ENCODE measurements at places on chromosomes 4 and X.
A peak's percentile ranks its signal among the peaks of the same experiment; 100 is the strongest.

DNA sequence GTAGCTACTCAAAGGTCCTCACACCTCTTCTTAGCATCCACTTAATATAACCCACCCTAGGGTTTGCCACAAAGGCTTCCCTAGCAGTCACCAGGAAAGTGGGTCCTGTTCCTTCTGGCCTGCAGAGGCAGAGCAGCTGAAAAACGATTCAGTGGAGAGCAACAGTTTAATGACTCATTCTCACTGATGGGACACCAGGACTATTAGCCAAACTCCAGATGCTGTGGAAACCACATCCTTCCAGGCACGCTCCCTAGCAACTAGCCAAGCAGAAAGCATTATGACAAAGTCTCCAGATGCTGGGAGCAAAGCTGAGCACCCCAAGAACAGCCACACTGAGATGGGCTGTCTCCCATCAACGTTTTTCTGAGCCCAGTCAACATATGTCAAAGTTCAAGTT lies 30.3 kb upstream of the UTP14A start:
- DNase-seq, result no peak

DNA sequence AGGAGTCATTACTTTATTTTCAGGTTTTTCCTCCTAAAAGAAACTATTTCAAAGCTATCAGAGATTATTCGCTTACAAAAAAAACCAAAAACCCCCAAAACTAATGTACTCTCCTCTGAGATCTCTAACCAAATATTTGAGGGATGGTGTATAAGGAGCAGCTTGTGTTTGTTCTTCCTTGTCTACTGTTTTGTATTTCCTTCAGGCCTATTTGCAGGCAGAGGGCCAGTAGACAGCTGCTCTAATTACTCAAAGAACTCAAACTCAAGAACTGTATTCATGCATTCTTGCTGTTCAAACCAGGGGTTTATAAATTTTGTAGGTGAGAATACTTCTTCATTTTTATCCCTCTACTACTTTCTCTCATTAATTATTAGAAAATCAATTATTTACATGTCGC lies 51.3 kb downstream of the SH3RF1 start:
- DNase-seq, result no peak

DNA sequence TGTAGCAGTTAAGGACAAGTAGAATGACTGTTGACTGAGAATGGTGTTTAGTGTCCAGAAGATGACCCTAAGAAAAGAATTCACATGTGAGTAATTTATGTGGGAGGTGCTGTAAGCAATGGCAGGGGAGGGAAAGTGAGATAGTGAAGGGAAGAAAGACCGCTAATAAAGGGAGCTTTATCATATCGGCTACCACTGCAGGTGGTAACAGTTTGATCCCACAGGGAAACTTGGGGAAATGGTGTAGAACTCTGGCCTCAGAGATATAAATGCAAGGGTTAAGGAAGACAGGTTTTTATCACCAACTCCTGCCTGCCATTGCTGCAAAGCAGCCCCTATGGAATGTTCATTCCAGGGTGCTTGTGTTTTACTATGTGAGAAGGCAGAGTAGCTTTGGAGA lies 489.6 kb downstream of the STPG2 start:
- no peak for DNase-seq

DNA sequence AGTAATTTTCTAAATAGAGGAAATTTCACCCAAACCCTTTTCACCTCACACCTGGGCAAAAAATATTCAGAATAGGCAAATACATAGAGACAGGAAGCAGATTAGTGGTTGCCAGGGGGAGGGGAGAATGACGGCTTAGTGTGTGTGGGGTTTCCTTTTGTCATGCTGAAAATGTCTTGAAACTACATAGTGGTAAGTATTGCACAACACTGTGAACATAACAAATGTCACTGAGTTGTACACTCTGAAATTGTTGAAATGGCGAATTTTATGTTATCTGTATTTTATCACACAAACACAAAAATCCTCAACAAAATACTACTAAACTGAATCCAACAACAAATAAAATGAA lies 60.7 kb upstream of the PLAC1 start:
- no peak for DNase-seq

DNA sequence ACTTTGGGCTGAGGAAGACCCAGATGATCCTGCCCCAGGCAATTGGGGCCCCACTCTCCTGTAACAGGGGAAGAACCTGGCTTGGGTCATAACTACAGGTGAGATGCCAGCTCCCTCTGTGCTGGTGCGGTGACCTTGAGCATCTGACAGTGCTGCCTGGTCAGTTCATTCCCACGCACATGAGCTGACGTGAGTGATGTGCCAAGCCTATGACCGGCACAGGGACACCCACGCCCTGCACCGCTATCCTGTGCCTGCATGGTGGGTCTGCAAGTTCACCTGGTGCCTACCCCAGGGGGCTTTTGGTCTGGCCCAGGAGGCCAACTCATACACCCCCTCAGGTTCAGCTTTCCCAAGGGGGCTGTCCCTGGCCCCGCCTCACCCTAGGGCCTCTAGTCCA lies 123.7 kb upstream of the PSAPL1 start:
- no peak for DNase-seq

DNA sequence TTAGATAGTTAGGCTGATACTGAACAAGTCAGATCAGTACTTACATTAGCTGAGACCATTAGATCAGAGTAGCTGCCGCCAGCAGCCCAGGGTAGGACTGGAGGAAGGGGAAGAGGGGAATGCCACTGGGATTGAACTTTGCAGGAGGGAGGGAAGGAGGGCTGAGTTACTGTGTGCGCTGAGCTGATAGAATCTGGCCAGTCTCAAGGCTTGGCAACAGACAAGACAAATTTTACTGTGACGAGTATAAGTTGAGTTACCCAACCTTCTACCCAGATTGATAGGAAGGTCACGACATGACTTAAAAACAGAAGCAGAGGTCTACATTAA lies 372.1 kb downstream of the OPHN1 start:
- no peak for DNase-seq

GRCh38 chr4:143406523-143406922 lies 69.8 kb downstream of the GAB1 start:
- no peak for DNase-seq

GRCh38 chr4:85747882-85748491 lies 273.0 kb downstream of the ARHGAP24 start:
- peak; percentile 19 for DNase-seq

DNA sequence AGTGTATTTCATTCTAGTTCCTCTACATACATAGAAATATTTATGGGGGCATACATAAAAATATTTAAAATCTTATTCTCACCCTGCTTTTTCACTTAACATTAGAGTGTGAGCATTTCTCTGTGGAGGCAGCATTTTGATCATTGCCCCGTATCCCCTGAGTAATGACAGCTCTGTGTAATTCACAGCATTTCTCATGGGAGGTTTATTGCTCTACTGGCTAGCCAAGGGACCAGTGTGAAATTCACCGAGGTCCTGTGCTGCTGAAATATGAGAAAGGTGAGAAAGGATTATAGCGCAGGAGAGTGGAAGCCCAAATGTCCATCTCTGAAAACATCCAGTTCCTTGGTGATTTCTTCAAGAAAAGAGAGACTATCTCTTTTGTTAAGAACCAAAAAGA lies 22.9 kb downstream of the PDGFC start:
- no peak for DNase-seq

DNA sequence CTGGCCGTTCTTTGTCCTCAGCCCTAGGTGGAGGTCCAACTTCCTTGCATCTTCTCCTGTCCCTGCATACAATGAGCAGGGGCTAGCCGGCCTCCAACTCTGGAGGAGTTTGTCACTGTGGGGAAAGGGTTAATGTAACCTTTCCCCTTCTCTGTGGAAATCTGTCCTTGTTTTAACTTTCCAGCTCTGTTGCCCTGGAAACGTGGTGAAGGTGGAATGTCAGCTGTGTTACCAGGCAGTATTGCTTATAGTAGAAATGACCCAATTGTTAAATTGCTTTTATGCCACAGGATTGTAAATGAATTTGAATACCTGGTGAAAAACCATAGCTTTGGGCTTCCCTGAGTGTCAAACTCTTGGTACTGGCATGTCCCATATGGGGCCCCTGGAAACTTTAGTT lies 131.6 kb upstream of the SCML1 start:
- DNase-seq, result no peak

GRCh38 chr4:140793291-140793690 lies 37.1 kb upstream of the TBC1D9 start:
- DNase-seq, result no peak

DNA sequence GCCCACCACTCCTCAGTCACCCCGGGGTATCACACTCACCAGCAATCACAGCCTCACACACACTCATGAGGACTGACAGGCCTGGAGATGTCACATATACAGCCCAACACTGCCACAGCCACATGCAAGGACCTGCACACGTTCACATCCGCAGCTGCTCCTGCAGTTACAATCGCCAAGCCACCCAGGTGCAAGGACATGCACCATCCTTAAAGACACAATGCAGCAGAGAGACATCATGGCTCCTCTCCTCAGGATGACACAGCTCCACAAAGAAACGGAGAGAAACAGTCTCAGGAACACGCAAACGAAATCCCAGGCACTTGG lies 1.1 kb downstream of the PCSK1N start:
- no peak for DNase-seq

DNA sequence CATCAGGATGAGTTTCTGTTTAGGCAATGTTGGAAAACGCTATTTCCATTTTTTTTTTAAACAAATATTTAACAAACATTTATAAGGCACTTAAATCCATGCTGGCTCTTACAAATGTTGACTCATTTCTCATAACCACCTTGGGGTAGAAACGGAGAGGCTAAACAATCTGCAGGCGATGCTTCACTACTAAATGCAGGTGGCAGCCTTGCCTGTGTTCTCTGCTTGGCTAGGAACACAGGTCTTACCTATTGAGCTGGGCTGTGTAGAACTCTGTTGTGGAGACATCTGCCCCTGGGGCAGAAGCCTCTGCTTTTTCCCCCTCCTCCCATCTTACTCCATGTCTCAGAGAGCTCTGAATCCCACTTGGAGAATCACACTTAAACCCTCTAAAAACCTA lies 1.4 kb upstream of the CXCL1 start:
- DNase-seq, result no peak

DNA sequence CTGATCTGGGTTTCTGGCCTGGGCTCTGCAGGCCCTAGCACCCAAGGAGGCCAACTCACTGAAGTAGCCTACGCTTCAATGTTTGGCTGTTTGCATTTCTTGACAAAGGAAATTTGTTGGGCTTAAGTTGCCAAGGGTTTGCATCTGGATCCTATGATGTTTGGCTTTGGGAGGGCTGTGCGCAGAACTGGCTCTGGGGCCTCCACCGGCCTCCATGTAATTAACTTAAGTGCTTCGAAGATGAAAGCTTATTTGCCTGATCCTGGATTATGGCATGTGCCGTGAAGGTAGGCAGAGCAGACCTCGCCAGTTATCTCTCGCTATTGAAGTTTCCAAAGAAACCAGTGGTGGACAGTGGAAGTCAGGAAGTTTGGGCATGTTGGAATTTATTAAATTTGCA lies 124.3 kb upstream of the STX18 start:
- no peak for DNase-seq

GRCh38 chrX:10235851-10236250 lies 79.1 kb downstream of the CLCN4 start:
- no peak for DNase-seq

DNA sequence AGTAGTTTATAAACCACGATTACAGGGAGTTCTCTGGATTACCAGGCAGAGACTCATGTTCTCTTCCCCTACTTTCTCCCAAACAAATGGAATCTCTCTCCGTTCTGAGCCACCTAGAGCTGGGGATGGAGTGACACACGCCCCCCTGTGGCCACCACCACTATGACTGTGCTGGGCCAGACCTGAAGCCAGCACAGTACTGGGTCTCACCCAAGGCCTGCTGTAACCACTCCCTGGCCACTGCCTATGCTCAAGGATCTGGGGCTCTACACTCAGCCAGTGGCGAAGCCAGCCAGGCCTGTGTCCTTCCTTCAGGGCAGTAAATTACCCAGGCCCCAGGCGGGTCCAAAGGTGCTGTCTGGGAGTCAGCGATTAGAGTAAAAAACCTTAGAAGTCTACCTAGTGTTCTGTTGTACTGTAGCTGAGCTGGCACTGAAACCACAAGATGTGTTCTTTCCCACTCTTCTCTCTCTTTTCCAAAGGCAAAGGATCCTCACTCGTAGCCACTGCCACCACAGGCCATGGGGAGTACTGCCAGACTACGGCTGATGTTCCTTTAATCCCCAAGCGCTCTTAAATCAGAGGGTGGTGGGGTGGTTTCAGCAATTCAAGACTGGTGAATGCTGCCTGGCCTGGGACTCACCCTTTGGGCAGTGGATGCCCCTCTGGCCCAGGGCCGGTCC lies 412.2 kb upstream of the ARX start:
- DNase-seq, result no peak

GRCh38 chr4:37994569-37994968 lies 34.4 kb downstream of the PTTG2 start:
- no peak for DNase-seq

GRCh38 chr4:56696056-56696455 lies 15.0 kb upstream of the HOPX start:
- DNase-seq, result no peak

DNA sequence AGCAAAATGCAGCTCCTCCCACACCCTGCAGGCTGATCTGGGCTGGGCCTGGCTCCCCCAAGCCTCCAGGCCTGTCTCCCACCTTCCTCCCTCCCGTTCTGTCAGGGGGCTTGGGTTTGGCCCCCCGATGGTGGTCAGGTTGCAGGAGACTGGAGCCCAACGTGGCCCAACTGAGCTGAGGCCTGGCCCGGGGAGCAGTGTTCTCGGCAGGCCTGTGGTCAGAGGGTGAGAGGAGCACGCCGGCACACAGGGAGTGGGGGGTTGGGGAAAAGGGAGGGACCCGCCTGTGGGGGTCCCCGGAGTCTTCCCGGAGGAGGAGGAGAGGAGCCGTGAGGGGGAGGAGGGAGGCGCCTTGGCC lies 43.2 kb upstream of the NKX1-1 start:
- DNase-seq, result no peak

- DNase-seq, result no peak
These were observed 260.5 kb upstream of the IGFBP7 start for GRCh38 chr4:57370691-57371090.

DNA sequence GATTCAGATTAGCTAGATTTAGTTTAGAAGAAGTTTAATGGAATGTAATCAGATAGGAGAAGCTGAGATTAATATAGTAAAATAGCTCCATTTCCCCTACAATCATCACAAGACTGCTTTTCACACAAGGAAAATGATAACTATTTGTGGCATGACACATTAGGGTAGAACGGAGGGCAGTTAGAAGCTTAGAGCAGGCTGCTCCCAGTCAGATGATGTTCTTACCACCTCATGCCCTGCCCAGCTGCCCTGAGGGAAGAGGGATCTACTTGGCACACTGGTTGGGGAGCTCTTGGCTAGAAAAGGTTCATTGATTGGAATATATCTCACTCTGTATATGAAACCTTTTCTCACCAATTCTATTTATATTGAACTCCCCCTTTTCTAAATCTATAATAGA lies 180.7 kb upstream of the IL15 start:
- no peak for DNase-seq
